Stimulated activated CD4-positive, alpha-beta T cell treated with anti-CD3 and anti-CD28 coated beads, Interleukin-15, amount 100 ng/mL, for 48 hours (primary cell): ENCODE measurements at places on chromosomes 11 and 22.

DNA sequence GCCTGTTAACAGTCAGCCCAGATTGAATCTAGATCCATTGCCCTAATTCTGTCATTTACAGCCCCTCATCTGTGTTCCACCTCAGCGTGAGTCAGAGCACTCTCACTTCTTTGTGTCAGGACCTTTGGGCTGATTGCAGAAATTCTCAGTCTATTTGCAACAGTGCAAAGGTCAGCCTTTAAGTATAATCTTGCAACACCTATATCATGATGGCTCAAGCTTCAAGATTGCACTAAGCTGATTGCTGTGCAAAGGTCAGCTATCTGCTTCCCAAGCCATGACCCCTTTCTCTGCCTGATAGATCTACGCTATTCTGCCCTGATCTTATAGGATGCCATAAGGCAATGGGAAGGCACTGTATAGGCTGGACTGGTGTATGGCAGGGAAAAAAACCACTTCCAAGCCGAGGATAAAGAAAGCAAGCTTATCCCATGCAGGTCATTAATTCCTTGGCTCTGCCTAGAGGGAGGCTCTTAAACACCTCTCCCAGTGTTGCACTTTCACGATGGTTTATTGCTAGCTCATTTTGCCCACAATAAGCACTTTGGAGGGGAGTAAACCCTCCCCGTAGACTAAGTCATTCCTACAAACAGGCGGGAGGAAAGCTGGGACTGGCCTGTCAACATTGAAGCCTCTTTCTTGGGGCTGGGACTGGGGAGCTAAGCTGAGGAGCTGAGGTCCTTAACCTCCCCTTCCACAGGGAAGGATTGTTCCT is 100.6 kb downstream of the RRAS2 start:
- DNase-seq, result no peak

DNA sequence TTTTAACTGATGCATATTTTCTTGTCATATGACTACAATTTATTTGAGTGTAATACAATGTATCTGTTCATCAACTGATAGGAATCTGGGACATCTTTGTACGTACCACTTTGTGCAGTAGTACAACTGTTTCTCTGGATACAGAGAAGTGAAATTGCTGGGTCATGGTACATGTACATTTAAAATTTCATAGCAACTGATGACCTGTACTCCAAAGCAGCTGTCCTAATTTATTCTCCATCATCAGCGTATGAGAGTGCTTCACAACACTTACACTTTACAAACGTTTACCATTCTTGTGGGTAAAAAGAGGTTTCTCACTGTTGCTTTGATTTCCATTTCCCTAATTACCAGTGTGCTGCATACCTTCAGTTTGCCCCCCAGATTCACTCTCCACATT is 552.8 kb upstream of the CADM1 start:
- no peak for DNase-seq

DNA sequence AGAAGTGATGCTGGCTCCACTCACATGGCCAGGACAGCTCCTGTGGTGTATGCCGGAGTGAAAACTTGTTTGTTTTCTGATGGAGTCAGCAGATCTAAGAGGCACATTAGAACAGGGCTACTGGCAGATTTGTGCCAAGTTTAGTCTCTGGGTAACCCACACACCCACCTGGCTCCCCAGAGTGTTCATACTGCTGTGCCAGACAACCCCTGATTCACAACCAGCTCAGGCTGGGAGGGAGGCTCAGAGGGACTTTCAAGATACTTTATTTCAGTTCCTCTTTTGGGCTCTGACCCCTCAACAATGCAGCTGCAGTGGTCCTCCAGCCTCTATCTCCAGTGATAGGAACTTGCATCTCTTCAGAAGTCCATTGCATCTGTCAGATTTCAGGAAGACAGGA is 8.5 kb downstream of the NTM start:
- DNase-seq, result no peak

DNA sequence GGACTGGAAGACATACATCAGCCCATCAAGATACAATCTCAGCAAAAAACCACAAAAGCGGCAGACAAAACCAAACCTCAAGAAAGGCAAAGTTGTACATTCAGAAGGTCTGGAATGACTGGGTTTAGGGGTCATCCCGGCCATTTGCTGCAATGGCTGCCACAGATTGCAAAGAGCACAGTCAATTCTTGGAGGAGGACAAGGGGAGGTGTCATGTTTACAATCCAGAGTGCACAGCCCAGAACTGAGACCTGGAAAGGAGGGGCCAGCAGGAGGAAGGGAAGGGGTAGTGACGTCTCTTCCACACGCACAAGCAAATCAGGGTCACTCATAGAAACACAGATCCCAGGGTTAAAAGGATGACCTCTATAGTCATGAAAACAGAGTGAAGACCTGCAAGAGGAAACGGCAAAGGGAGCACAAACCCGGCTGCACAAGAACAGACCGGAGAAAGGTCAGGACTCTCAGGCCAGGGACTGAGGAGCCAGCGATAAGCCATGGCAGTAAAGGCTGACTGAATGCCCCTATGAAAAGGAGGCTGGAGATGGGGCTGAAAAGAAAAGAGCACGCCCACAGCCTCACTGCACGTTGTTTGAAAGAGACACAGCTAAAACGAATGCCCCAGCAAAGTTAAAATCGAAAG is 18.2 kb upstream of the MUC5AC start:
- DNase-seq, result no peak

- DNase-seq, result no peak
These were observed 163.4 kb upstream of the NCAM1 start for GRCh38 chr11:112797648-112798293.

GRCh38 chr11:75152090-75152489 is 1.2 kb downstream of the SLCO2B1 start:
- no peak for DNase-seq

GRCh38 chr11:3166268-3167142 is 1.4 kb upstream of the OSBPL5 start:
- DNase-seq, result no peak

GRCh38 chr11:113521737-113522517 is 46.7 kb upstream of the DRD2 start:
- no peak for DNase-seq

DNA sequence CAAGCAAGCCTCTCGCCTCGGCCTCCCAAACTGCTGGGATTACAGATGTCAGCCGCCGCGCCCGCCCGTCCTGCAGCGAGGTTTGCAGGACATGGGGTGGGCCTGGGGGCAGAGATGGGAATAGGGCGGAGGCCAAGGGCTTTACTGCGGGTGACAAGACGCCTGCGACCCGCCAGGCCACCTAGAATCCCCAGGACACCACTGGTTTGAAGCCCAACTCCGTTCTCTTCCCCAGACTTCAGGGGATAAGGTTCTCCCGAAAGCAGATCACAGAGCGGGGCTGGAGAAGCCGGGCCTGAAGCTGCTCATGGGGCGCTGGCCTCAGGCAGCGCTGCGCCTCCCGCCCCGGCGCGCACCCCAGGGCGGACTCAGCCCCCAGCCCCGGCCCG is 354 bp downstream of the POLR2L start:
- no peak for DNase-seq

- no peak for DNase-seq
These were observed 3.3 kb downstream of the TMEM121B start for GRCh38 chr22:17117890-17118289.

DNA sequence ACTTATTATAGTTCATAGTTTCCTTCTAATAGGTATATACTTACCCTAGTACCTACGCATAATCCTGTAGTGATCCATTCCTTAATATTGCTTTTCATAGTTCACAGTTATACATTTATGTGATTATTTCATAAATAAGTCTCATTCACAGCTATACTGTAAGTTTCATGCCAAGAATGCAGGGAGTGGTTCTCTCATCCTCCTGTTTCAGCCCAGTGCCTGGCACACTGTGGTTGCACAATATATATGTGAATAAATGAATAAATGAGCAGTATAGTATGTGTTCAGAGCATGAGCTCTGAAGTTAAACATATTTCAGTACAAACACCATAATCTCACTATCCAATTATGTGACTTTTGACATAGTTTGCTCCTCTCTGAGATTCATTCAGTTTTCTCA is 115.8 kb downstream of the MAML2 start:
- no peak for DNase-seq

DNA sequence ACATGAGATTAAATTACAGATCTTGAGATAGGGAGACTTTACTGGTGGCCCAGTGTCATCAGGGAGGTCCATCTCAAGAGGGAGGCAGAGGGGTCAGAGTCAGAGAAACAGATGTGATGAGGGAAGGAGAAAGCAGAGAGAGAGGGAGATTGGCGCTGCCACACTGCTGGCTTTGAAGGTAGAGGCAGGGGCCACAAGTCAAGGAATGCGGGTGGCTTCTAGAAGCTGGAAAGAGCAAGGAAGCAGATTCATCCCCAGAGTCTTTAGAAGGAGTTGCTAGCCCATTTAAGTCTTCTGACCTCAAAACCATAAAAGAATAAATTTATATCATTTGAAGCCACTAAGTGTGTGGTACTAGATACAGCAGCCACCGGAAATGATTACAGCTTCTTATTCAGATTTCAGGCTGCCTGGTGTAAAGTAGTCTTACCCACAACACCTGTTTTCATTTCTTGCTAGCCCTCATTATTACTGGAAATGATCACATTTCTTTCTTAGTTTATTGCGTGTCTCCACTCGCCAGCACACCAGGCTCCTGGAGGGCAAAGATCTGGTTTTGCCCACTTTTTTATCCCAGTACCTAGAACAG is 12.6 kb upstream of the SERPINH1 start:
- no peak for DNase-seq

- no peak for DNase-seq
These were observed 216.8 kb downstream of the SWAP70 start for GRCh38 chr11:9880657-9881056.

DNA sequence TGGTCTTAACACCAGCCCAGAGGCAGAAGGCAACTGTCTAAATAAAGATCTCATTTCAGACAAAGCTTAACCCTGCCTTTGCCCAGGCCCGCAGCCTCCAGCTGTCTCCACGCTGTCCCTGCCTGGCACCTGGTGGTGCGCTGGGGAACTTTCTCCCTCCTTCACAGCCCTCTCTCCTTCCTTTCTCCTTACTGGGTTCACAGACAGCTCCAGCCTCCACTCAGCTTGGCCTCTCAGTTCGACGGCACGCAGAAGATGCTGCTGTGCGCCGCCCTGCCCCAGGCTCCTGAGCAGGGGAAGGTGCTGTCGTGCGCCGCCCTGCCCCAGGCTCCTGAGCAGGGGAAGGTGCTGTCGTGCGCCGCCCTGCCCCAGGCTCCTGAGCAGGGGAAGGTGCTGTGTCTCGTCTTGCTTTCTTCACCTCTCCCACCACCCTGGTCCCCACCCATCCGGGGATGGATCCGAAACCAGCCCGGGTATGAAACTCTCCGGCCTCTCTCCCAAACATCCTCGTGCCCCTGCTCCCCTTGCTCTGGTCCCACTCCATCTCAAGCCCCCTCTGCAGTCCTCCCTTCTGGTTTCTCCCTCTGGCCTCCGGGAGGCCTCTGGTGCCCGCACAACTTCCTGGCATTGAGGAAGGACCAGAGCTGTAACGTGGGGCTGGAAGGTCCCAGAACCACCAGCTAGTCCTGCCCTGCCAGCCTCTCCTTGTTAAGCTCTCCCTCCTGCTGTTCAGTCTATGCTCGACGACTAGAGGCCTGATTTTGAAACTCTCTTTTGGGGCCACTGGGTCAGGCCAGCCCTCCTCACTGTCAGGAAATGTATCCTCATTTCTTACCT is 22.9 kb upstream of the JAM3 start:
- no peak for DNase-seq

DNA sequence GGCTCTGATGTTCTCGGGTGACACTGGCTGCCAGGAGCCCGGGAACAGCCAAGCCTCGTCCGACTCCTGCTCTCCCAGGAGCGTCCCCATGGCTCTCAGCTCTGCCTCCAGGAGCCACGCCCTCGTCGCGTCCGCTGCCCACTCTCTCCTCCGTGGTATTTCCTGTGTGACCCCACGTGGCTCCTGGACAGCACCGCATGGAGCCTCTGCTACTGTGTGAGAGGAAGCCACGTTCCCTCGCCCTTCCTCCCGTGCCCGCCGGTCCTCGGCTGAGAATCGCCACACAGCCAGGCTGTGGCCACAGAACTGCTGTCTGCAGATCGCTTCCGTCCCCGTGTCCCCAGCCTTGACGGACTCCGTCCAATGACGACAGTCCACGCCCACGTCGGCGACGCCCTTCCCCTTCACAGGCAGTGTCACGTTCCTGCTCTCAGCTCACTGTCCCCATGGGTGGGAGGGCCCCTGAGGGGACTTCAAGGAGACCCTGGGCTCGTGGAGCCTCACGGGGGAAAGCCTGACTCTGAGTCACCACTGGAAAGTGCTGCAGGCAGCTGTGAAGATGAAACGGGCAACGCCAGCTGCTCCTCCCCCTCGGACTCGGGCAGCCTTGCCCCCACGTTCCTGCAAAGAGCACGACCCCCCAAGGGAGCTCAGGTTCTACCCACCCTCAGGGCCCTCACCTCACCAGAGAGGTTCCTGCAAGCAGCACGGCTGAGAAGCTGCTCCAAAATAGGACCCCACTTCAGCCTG is 458.5 kb downstream of the BRD1 start:
- DNase-seq, result no peak

DNA sequence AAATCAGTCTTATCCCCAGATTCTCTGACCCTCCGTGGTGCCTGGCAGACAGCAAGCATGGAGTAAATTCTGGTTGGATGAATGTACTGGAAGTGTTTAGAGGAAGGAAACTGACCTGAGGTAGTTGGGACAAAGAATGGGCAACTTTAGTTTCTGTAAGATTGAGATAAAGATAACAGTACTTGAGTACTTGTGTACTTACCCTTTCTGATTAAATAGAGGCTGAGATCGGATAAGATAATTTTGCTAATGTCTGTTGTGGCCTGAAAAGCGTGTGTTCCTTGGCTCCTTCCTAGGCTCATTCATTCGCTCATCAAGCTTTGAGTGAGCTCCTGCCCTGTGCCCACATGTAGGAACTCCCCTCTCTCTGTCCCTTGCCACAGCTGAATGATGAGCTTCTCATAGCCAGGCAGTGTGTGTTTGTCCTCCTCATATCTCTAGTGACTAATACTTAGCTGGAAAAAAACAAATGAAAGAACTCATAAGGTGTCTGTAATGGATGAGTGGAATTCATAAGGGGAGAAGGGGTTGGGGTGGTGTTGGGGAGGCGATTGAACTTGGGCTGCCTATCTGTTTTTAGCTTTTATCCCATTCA is 118.1 kb downstream of the DBX1 start:
- no peak for DNase-seq

- no peak for DNase-seq
These were observed 115.6 kb downstream of the CACNA1I start for GRCh38 chr22:39686178-39686620.

DNA sequence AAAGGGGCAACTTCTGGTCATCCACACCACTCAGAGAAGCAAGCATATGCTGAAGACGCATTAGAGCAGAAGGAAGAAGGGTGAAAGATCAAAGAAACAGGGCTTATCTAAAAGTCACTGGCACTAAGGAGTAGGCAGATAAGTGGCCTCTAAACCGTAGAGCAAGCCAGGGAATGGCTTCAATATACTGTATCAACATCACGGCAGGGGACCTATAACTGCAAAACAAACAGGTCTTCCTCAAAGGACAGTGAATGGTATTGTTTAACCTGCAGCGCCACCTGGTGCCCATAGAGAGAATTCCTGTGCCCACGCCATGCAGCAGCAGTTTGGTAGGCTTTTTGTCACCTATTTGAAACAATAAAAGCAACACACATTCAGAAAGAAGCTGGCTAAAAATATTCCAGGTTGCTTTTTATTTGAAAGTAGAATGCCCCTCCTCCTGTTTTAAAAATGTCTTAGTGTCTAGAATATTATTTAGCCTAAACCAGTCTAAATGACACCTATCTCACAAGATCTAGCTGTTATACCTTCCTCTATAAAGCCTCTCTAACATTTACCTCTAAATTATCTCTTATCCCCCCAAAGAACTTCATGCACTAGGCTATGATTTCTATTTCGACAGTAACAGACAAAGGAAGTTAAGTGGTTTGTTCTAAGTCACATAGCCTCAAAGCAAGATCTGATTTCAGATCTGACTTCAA is 21.8 kb downstream of the SNX19 start:
- no peak for DNase-seq
